ENCODE measurements at places on chromosomes 1 and 21.

- no peak for DNase-seq
Measured at GRCh38 chr1:40886318-40887011, 24.3 kb upstream of the CITED4 start.

DNA sequence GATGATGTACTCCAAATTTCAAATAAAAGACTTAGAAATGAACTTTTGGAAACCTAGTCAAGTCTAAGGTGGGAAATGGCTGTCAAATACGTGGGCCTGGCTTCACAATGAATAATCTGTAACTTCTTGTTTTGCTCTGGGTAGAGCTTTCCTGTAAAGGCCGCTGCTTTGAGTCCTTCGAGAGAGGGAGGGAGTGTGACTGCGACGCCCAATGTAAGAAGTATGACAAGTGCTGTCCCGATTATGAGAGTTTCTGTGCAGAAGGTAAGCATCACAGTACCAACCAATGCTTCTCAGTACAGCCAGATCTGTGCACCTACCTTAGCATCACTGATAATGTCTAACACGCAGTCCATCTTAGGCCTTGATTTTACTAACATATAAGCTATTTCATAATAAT, 73.6 kb downstream of the TPR start:
- DNase-seq: no peak

DNA sequence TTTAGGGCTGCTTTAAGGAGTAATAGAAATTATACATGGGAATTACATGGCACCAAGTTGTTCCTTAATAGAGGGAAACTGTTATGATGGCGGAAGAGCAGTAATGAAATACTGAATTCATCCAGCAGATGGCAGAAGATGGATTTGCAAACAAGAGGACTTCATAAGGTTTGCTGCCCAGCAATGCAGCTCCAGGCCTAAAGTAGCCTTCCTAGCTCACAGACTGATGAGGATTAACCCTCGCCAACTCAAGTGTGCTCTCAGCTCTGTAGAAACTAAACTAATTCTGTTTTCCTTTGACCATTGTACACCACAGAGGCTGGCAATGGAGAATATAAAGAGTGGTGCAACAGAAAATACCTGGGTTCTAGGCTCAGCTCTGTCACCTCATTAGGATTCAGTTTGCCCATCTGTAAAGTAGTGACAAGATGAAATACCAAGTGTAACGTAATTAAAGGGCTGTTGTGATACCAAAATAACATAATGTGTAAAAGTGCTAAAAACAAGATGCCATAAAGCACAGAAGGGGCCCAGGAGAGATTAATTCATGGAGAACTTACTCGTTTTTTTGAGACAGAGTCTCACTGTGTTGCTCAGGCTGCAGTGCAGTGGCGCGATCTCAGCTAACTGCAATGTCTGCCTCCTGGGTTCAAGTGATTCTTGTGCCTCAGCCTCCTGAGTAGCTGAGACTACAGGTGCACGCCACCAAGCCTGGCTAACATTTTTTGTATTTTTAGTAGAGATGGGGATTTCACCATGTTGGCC, 102.4 kb upstream of the SERBP1 start:
- no peak for DNase-seq

- DNase-seq: no peak
Measured at GRCh38 chr1:168918860-168919741, 187.4 kb upstream of the ATP1B1 start.

DNA sequence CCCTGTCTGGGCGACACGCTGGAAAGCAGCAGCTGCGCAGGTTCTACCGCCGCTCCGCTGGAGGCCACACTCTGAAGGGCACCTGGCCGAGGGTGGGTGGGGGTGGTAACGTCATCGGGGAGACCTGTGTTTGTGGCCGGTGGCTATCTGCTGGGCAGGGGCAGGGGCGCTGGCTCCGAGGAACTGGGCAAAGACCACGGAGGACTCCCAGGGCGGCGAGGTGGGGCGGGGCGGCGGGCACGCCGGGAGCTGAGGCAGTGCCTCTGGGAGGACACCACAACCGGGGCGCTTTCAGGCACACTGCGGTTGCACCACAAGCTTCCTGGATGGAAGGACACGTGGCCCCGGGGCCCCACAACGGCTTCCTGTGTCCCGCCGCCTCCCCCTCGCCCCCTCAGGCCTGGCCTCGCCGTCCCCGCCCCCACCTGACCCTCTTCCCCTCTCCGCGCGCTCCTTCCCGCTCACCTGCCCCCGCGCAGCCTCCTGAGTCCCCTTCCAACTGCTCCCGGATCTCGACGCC, 3.3 kb upstream of the DENND2D start:
- peak; percentile 80 for DNase-seq

- peak; percentile 21 for DNase-seq
Measured at GRCh38 chr1:108200687-108201051, 526 bp upstream of the SLC25A24 start.

DNA sequence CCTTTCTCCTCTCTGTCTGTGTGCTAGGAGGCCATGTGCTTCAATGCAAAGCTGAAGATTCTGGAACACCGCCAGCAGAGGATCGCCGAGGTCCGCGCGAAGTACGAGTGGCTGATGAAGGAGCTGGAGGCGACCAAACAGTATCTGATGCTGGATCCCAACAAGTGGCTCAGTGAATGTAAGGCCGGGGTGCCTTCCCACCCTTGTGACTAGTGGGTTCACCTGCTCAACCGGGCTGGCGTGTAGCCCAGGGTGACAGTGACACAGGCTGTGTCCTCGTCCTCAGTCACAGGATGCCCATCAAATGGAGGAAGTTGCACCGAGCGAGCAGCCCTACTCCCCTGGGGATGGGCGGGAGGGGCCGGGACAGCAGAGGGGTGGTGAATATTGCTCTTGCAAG, 544.1 kb downstream of the KIF26B start:
- DNase-seq: no peak

DNA sequence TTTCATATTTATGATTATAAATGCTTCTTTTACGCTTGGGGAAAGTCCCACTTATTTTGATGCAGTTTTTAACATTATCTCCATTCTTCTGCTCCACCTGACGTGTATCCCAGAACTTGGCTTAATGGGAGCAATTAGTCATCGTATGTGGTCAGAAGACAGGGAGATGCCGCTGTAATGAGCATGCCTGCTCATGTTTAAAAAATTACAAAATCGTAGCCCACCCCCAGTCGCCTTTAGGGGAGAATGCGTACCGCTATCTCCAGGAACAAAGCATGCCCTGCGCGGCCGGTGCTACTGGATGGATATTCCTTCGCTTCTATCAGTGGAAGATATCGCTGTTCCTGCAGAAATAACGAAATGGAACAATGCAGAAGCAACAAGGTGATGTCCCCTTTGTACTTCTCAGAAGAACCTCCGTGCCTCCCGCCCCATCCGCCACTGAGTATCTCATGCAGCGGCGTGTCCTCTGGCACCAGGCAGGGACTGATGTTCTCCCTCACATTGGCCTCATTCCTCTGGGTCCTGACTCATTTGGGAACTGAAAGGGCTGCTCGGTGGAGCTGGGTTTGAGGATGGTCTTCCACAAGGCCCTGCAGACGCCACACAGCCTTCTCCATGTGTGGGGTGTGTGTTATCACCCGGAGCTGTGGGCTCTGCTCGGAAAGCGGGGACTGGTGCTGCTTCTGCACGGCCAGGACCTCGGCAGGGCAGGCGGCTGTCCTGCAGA, 116.3 kb upstream of the COL6A1 start:
- no peak for DNase-seq

DNA sequence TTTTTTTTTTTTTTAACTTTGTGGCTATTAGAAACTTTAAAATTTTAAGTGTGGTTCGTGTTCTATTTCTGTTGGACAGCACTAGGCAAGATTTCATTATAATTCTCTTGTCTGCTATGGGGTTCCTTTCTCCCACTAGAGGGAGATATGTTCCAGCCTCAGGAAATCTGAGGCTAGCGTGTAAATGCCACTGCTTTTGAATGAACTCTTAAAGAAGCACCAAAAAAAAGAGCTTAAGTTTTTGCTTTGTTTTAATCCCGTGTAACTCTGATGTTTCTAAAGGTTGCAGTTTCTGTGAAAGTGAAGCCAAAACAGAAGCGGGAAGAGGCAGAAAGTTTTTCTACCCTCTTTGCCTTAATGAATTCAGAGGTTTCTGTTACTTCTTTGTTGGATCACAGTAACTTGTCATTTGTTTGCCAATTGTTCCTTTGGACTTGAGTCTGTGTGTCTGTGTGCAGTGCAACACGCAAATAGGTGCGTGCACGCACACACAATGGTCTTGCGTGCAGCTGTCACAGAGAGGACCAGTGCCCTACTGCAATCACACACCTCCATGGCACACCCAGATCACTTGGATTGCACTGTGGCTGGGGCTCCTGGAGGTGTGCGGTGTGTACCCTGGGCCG, 32.3 kb downstream of the HHAT start:
- DNase-seq: no peak

GRCh38 chr21:28513428-28513827, 479.2 kb downstream of the LTN1 start:
- DNase-seq: no peak

DNA sequence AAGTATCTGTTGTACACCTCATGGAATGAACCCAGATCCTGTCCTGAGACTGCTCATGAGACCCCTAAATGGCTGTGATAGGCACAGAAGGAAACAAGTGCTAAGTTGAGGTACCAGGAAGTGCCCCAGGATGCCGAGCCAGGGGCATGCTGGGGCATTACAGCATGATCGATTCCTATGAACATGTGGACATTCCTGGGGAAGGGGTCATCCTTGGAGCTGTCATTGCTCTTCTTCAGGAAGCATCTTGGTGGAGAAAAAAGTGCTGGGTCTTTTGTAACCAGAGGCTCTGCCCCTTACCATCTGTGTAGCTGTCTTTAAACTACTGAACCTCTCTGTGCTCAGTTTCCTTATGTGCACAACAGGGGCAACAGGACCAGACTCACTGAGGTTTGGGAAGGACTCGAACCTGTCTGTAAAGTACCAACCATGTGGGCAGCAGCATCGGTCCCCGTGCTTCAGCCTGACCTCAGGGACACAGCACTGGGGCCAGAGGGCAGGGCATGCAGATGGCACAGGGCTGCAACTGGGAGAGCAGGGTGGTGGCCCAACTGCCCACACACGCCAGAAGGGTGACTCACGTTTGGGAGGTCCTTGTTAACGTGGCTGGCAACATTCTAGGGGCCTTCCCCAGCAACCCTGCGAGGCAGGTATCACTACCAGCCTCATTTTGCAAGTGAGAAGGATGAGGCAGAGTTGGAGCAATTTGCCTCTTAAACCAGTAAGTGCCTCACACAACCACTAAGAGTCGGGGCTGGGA, 142.3 kb upstream of the EDN2 start:
- no peak for DNase-seq

DNA sequence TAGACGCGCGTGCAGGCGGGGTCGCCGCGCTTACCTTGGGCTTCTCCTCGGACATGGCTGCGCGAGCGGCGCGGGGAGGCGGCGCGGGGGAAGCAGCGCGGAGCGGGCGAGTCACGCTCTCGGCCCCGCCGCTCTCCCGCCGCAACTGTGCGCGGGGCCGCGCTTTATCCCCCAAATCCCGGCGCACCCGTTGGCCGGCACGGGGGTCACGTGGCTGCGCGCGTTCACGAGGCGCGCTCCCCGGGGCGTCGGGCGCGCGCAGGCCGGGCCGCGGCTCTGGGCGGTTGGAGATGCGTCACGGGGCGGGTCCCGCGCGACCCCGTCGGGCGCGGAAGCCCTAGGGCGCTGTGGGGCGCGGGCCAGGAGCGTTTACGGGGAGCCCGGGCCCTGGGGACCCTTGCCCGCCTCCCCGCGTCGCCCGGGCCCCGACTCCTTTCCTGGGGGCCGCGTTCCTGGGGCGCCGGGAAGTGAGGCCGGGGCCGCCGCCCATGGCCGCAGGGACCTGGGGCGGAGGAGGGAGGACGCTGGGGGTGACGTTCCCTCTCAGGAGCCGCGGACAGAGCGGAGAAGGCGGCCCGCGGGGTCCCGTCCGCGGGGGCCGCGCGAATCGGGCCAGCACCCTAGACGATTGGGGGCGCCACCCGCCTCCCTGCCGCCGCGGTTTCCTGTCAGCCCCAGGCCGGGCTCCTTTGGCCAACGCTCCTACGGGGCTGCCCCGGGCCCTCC, at the start of gene SUMO3:
Gene SUMO3 (minus strand): TSS at position 149 of the 726 bp plus-strand sequence. CDS start 94 bp downstream, at position 55.
- peak; percentile 76 for DNase-seq

DNA sequence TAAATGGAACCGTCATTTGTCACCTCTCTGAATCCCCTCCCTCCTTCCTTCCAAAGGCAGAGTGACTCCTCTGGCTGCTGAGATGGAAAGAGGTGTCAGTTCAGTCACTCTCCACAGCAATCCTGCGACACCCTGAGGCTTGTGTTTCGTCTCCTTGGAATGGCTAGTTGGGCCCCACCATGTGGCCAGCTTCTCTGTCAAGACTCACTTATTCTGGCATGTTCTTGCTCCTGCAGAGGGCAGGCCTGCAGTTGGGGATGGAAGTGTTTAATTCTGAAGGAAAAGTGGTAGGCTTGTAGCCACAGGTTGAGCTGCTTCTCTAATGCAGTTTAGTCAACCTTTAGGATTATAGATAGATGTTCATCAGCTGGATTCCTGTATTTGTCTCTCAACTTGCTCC, 149.6 kb downstream of the LMO4 start:
- no peak for DNase-seq

DNA sequence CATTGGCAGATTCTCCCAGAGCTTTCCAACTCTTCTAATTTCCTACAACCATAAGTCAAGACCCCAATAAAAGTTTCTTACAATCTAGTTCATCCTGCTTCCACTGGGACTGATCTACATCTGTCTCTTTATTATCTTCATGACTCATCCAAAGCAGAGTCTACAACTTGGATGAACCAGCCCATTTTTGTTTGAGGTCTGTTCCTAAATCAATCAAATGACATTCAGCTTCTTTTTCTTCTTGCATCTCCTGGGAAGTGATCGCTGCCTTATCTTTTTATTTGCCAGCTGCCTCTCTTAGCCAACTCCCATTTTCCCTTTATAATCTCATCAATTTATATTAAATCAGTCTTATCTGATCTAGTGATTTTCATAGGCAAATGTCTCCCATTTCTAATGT, 105.6 kb downstream of the ERG start:
- no peak for DNase-seq

DNA sequence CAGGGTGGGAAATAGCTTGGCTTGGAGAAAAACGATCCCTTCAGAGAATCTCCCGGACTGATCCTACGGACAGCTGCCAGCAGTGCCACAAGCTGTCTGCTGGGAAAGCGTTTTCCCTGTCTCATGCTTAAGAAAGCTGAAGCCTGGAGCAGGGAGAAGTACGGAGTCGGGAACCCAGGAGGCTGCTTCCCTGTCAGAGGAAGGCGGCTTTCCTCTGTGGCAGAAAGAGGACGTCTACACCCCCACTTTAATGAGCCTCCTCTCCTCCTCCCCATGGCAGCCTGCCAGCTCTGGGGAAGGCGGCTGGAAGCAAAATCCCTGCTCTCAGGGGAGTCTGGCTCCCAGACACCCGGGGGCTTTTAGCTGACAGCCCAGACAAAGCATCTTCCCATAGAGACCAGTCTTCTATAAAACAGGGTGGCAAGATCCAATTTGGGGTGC, 7.3 kb downstream of the KIF21B start:
- DNase-seq: no peak

Measured in T-helper 9 cell (primary cell).